ENCODE measurements at places on chromosomes 1 and 21.
A peak's percentile ranks its signal among the peaks of the same experiment; 100 is the strongest.

GRCh38 chr21:38223893-38224540, 32.8 kb upstream of the KCNJ15 start:
- DNase-seq: no peak

DNA sequence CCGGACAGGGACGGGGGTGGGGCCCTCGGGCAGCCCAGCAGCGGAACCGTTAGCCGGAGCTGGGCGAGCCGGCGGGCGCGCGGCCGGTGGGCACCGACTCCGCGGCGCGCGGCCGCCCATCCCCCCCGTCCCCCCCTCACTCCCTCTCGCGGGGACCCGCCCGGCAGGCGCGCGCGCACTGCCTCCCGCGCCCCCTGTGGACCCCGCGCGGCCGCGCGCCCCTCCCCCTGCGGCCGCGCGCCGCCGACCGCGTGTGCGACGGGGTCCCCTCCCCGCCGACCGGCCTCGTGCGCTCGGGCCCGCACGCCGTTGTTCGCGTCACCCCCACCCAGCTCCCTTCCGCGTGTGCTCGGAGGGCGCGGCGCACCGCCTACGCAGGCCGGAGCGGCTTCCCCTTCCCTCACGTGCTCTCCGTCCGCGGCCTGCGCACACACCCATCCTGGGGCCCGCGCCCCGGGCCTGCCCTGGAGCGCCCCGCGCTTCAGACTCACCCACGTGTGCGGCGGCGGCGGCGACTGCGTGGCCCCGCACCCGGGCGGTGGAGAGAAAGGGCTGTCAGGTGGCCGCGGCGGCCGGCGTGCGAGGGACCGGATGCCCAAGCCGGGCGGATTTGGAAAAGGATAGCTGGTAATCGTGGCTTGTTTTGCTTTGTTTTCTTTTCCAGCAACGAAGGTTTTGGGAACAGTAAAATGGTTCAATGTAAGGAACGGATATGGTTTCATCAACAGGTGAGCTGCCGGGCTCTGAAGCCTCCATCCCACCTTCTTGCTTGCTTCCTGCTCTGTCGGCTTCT, 717 bp downstream of the YBX1 start:
- DNase-seq: peak; percentile 50

DNA sequence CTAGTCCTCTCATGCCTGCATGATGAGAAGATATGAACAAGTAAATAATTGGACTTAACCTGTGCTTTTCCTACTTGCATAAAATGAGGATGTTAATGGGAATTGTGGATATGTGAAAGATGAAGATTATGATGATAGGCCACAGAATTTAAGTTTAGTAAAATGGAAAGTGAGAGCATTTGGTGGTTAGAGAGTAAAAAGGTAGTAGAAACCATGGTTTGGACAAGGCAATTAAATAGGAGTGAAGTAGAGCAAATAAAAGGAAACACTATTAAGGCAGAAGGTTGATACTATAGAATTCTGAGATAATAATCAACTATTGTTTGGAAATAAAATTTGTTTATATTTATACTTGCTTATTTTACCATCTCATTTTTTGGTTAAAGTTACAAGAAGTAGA, 1162.5 kb downstream of the MRPL39 start:
- DNase-seq: no peak

DNA sequence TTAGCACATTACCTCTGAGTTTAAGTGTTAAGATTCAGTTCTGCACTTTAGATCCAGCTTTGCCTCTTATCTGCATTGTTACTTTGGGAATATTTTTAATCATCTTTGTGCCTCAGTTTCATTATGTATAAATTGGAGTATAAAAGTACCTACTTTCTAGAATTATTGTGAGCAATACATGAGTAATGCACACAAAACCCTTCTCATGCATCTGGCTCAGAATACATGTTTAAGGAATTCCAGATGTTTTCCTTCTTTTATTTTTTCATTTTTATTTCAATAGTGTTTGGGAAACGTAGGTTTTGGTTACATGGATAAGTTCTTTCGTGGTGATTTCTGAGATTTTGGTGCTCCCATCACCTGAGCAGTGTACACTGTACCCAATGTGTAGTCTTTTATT, 14.2 kb downstream of the C8A start:
- no peak for DNase-seq

- no peak for DNase-seq
These were observed 1.4 kb upstream of the S100A16 start for GRCh38 chr1:153614189-153614900.
